CD4-positive, alpha-beta T cell treated with Interleukin-21 for 1 hour (primary cell): ENCODE measurements at places on chromosomes 16 and 17.
A peak's percentile ranks its signal among the peaks of the same experiment; 100 is the strongest.

DNA sequence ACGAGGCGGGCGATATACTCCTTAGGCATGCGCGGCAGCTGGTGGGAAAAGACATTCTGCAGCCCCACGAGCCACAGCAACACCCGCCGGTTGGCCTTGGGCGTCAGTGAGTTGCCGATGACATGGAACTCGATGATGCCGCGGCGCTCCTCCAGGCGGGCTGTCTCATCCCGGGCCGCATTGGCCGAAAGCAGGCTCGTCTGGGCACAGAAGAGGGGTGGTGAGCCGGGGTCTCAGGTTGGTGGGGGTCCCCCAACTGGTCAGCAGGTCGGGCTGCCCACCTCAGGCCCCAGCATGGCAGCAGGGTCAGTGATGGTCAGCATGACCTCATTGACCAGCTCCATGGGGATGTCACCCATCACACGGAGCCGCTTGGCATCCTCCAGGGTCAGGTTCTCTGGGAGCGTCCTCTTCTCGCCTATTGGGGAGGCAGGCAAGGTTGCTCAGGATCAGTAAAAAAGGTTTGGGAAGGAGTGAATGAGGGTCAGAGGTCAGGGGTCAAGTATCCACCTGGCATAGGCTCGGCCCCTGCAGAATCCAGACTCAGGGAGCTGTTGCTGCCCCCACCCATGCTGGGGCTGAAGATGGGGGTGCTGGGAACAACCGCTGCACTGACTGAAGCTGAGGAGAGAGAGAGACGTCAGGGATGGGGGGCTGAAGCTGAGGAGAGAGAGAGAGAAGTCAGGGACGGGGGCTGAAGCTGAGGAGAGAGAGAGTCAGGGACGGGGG, 3.6 kb downstream of the KAT2A start:
- no peak for DNase-seq

- no peak for DNase-seq
Measured at GRCh38 chr17:81465910-81466309, 46.7 kb downstream of the ACTG1 start.

DNA sequence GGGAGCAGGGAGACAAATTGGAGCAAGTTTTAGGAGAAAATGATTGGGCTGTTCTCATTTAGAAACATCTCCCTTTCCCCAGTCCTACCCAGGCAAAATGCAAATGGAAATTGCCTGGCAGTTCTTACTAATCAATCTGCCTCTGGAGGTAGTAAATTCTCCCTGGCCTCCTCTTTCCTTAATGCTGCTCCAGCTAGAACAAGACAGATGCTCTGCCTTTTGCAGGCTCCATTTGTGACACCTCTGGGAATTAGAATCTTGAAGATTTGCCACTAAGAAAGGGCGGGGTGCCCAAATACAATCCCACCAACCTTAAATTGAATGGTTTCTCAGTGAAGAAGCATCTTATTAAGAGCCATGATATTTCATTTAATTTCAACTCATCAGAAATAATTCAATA, 377.7 kb upstream of the CDH11 start:
- no peak for DNase-seq

- no peak for DNase-seq
Measured at GRCh38 chr16:64478252-64478906, 643.5 kb downstream of the CDH11 start.

DNA sequence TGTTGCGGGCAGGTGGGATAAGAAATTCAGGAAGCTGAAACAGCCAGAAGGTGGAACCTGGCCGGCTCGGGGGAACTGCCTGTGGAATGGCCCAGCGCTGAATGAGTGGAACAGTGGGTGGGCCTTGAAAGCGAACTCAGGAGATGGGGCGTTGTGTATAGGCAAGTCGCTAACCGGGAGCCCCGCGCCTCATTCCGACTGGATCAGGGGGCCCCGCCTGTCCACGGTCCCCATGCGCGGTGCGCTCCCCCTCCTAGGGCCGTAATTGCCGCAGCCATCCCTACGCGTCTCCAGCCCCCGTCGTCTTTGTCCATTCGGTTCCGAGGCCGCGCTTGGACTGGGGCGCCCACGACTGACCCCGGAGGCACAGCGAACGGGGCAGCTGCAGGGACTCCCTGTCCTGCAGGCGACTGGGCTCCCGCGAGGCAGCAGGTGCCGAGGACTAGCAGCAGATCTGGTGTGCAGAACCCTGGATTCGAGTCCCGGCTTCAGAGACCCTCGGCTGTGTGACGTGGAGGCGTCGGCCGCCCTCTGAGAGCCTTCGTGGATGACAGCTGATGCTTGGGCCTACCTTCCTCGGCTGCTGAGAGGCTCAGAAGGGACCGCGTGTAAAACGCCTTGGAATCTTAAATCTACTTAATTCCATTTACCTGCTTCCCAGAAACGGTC, 10.9 kb upstream of the CA4 start:
- DNase-seq: no peak

GRCh38 chr16:16045296-16045695, 95.9 kb downstream of the ABCC1 start:
- DNase-seq: no peak

DNA sequence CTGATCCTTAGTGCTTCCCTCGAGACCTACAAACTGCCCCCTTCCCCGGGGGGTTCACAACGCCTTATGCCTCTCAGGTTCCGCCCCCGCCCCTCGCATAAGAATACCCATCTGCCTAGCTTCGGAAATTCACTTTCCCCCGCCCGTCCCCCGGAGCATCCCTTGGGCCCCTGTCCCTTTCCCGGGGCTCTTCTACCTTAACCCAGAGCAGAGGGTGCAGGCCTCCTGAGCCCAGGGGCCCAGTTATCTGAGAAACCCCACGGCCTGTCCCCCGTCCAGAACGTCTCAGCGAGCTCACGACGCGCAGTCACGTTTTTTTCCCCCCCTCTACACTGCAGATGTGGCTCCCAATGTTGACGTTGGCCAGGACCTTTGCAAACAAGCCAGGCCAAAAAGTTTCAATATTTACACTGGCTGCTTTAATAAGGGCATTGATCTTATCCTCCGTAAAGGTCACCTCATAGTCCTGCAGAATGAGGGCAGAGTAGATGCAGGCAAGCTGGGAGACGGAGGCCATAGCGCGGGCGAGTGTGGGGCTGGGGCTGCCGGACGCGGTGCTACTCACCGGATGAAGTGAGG, 1.4 kb upstream of the NBR1 start:
- DNase-seq: no peak

DNA sequence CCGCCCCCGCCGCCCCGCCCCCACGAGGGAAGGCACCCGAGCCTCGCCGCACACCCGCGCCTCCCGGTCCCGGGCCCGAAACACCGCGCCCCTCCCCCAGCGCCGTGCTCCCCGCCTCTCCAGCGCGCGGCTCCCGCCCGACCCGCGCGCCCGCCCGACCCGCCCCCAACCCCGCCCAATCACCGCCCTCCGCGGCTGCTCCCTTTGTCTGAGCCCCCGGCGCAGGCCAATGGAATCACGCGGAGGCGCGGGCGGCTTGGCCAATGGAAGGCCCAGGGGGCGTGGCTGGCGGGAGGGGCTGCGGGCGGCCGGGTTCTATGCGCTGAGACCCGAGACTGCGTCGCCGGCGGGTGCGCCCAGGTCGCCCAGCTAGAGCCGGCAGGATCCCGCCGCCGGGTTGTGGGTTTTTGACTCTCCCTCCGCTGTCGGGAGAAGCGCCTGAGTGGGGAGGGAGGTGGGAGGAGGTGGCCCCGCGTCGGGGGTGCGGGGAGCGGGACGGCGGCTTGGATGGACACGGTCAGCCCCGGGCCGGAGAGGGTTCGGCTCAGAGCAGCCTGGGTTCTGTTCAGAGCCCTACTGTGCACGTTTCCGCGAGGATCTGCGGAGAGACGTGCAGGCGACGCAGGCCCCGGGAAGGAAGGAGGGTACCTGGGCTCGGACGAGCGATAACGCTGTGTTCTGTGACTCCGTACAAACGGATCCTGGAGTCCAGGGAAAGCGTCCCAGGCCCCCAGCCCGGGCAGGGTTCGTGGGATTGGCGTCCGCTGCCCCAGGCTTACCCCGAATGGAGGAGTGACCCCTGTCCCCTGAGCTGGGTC, 49.0 kb upstream of the BAHCC1 start:
- DNase-seq: peak; percentile 95

DNA sequence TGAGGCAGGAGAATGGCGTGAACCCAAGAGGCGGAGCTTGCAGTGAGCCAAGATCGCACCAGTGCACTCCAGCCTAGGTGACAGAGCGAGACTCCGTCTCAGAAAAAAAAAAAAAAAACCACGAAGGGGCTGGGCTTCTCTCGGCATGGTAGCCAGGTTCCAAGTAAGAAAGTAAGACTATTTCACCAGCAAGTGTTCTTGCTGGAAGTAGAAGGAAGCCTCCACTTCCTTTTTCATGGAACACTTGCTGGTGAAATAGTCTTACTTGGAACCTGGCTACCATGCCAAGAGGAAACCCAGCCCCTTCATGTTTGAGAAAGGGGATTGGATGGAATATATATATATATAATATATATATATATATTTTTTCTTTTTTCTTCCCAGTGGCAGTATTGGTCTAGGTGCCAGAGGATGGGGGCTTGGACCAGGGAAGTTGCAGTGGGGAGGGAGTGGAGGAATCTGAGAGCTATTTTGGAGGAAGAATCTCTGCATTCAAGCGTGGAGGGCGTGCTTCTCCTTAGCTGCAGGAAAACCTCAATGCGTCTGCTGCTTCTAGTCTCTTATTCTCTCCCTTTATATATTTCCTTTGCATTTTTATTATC, 7.2 kb upstream of the N4BP1 start:
- DNase-seq: no peak

- no peak for DNase-seq
Measured at GRCh38 chr16:57993438-57993837, 7.0 kb downstream of the ZNF319 start.

DNA sequence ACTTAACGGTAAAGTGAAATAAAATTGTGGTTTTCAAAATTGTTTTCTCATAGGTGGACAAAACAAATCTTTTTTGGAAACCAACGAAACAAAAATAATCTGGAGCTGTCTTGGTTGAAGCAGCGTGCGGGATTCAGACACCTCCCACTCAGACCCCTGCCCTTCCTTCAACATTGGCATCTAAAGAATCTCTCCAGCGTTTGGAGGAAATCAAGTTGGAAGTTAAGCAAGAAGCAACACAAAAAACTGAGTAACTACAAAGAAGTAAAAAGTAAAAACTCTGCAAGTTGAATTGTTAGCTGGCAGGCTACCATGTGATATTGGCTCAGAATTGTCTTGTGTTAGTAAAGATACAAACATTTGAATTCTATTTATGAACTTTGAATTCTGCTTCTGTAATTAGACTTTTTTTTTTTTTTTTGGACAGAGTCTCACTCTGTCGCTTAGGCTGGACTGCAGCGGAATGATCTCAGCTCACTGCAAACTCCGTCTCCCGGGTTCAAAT, 361.0 kb upstream of the PMFBP1 start:
- DNase-seq: no peak

GRCh38 chr16:81796583-81797346, 17.7 kb downstream of the PLCG2 start:
- DNase-seq: no peak

DNA sequence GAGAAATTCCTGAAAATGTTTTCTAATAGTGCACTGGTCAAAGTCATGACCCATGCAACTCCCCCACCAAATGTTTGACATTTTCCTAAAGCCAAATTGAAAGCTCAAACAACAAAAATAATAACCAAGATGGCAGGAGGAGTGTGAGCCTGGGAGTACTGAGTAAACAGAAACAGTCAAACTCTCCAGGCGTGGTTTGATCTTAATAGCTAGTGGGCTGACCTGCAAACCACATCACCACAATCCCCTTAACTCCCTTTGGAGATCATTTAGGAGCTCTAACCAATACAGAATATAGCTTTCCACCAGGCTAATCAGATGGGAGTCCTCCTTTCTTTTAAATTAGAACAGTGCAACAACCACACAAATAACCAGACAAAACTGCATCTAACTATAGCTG, 19.2 kb upstream of the MEIOC start:
- no peak for DNase-seq

DNA sequence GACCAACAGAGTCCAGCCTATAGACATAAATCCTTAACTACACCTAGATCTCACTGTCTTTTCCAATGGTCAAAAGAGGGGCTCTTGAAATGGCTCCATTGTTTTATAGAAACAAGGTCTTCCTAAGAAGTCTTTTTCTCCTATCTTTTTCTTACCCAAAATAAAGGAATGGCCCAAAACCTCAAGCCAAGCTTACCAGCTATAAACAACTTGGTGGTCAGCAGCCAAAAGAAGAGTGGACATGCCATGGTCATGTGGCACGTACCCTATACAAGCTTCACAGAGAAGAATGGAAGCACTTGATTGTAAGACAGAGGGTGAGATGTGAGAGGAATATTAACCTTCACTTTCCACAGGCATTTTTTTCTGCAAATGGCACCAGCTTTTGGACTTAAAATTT, 82.1 kb upstream of the GNAO1 start:
- no peak for DNase-seq

DNA sequence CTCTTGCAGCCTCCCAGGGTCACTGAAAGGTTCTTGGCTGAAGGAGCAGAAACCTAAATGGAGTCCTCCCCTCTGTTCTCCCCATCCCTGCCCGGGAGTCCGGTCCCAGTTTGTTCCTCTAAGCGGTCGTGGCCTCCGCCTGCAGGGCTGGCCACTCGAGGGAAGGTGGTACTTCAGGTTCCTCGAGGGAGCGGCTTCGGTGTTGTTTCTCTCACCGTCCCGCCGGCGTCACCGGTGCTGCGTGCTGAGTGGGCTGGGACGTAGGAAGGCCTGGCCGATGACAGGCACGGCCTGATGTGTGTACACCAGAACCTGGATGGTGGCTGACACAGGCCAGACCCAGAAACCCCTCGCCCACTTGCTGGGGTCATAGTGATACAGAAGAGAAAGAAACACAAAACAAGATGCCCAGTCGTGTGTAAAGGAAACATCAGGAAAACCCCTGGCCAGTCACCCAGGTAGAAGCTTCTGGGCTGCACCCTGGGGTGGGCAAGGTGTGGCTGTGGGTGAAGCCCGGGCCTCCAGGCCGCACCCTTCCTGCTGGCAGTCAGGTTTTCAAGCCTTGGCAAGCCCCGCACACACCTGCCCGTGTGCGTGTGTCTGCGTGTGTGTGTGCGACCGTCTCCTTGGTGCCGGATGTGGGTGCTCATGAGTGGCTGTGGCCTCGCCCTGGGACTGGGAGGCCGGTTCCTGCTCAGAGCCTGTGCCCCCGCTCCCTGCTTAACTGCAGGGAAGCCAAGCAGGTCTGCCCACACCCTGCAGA, 52.0 kb downstream of the BAIAP2 start:
- peak; percentile 14 for DNase-seq

- no peak for DNase-seq
Measured at GRCh38 chr17:57927048-57927723, 28.0 kb downstream of the CUEDC1 start.

DNA sequence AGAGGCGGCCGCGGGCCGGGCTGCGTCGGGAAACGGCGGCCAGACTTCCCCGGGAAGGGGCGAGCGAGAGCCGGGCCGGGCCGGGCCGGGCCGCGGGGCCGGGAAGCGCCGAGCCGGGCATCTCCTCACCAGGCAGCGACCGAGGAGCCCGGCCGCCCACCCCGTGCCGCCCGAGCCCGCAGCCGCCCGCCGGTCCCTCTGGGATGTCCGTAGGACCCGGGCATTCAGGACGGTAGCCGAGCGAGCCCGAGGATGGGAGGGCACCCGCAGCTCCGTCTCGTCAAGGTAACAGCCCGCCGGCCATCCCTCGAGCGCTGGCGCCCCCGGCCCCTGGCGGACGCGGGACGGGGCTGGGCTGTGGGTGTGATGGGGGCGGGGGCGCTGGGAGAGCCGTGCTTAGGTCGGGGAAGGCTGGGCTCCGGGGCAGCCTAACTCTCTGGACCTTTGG, at the start of gene CRHR1:
Gene CRHR1, plus strand, starts transcription at position 28 of the 448 bp plus-strand sequence. Its CDS starts 225 bp downstream, at position 253.
- DNase-seq: no peak
